Left renal cortex interstitium (tissue), 4 donors: ENCODE measurements at places on chromosomes 7 and 10.

- DNase-seq, result no peak
Measured at GRCh38 chr7:69678494-69679187, 80.4 kb downstream of the AUTS2 start.

- no peak for DNase-seq
Measured at GRCh38 chr7:92968502-92968901, 132.1 kb upstream of the CDK6 start.

- no peak for DNase-seq
Measured at GRCh38 chr10:124640056-124640455, 104.1 kb downstream of the FAM53B start.

GRCh38 chr10:97080051-97080776, 105.5 kb downstream of the SLIT1 start:
- no peak for DNase-seq

DNA sequence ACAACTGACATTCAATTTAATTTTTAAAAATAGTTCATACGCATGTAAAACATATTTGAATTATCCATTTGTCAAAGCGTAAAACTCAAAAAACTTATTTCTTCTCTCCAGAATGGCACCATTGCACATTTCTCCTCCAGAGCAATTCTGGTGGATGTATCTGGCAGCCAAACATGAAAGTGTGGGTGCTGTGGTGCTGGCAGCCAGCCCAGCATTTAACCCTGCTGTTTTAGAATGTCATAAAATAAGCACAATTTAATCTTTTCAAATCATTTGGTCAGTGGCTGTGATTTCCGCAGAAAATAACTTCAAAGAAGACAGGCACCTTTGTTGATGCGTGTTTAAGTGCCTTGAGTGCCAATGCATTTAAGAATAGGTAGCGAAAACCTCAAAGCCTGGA, 302.7 kb upstream of the MEOX2 start:
- DNase-seq, result no peak

GRCh38 chr7:33757563-33758165, 147.7 kb upstream of the BMPER start:
- DNase-seq, result no peak

DNA sequence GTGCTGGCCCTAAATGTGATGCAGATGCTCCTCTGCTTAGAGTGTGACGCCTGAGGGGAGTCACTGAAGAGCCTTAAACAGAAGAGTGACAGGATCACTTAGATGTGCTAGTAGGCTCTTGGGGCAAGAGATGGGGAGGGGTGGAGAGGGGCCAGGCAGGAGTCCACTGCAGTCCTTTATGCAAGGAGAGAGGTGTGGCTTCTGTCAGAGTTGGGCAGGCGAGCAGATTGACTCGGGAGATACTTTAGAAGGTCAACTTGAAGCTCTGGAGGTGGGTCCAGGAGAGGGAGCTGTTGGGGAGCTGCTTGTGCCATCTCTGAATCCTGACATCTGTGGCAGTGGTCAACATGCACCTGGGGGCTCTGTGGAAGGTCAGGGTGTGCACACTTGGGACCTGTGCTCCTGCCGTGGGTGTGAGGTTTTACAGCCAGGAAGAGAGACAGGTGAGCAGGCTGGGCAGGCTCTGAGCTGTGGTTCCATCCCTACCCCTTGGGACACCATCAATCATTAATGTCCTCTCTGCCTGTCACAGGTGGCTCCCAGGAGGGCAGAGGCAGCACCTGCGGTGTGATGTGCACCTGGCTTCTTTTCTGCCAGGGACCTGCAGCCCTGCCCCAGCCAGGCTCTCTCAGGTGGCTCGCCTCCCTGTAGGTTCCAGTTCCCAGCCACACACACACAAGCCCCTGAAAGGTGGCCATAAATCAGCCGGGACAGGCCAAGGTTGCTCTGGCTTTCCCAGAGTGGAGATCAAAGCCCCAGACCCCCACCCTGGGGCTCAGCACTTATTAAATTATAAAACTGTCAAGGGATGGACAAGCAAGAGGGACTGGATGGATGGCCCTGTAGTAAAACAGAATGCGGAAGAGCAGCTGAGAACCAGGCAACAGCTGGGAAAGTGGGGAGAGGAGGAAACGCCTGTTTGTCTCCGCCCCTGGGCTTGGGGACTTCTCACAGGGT, 14.0 kb downstream of the NEURL1 start:
- DNase-seq, result no peak

DNA sequence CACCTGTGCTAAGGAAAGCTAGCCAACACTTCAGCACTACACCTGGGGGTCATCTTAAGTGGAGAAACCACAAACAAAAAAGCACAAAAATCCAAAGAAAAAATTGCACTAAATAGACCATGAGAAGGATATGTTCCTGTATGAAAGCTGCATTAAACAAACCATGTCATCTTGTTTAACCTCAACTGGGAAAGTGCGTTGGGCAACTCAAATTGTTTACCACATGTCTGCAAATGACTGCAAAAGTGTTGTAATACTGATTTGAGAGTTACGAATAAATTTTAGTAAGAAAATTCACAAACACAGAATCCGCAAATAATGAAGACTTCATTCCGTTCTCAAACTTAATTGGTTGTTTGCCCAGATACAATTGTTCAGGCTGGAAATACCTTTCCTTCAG, 111.9 kb upstream of the EGFR start:
- no peak for DNase-seq
